Endothelial cell of umbilical vein (primary cell): ENCODE measurements at places on chromosomes 6 and 20. TPM values are rescaled to one million over a fixed set of nuclear protein-coding genes. Genes with fewer than 3 reads are reported as not detected.

DNA sequence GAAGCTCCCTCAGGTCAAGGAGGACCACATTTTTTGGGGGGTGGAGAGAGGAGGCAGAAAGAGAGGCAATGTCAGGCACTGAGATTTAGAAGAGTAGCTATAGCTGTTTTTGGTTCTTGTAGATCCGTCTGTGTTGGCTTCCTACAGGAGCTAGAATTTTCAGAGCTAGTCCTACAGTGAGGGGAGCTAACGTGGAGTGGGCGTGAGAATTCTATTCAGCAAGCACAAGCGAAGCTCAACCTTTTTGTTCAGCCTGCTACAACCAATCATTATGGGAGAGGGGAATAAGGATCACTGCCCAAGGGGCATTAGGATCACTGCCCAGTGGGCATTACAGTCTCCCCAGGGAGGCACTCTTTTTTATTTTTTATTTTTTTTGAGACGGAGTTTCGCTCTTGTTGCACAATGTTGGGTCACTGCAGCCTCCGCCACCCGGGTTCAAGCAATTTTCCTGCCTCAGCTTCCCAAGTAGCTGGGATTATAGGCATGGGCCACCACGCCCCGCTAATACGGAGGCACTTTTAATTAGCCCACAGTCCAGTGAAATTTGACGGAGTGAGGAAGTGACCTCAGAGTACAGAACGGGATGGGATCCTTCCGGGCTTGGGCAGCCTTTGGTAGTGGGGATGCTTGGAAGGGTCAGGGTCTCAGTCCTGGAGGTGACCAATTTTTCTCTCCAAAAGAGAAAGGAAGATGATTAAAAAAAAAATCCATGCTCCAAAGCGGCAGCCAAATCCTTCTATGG is 1.1 kb upstream of the PANK2 start:
- no peak for DNase-seq

DNA sequence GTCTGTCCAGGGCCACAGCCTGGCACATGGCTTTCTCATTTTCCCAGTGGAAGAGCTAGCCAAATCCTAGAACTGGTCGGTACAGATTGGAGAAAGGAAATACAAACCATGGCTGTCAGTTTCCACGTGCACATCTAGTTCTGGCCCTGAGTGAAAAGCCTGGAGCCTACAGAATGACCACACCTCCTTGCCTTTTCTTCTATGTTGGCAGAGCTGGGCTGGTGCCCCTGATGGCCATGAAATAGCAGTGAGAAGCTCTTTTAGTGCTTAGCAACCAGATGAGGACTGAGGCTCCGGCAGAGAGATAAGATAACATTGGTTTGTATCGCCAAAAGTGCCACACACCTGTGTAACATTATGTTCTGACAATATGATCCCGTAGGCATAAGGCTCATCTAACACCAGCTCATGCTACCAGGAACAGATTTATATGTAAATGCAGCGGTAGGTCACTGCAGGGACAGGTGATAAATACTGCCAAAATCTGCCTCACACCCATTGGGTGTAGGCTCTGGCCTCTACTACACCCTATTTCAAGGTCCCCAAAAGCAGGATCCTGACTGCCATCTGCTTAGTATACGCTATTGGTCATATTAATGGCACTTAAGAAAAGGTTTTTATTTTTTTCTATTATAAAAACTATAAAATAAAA is 39.9 kb upstream of the TBC1D7 start:
- no peak for DNase-seq

DNA sequence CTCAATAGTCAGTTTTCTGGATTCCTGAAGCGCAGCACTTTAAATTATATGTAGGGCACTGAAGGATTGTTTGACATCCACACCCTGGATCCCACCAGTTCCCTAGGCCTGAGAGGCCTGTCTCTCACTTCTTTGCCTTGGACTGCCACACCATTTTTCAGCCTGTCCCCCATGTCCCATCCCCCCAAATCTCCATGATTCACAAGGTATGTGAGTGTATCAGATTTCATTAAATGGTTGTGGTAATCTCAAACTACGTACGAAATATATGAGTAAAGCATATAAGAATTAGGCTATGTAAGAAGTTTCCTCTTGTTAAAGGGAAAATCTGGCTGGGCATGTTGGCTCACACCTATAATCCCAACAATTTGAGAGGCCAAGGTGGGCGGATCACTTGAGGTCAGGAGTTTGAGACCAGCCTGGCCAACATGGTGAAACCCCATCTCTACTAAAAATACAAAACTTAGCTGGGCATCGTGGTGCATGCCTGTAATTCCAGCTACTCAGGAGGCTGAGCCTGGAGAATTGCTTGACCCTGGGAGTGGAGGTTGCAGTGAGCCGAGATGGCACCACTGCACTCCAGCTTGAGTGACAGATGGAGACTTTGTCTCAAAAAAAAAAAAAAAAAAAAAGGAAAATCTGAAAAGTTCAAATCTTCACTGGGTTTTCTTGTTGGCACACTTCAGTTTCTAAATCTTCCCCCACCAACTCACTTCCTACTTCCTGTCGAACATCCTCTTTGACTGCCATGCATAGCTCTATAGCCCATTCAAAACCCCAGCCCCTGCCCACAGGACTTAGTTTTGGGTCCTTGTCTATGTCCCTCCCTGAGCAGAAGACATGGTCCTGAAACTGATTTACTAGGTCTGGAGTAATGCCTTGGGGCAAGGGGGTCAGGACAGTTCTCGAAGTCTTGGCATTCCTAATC is 97.3 kb upstream of the SHLD1 start:
- DNase-seq = no peak

GRCh38 chr6:21694168-21694567 is 100.6 kb downstream of the SOX4 start:
- no peak for DNase-seq

- no peak for DNase-seq
These were observed 904 bp downstream of the MDFI start for GRCh38 chr6:41638935-41639808.

DNA sequence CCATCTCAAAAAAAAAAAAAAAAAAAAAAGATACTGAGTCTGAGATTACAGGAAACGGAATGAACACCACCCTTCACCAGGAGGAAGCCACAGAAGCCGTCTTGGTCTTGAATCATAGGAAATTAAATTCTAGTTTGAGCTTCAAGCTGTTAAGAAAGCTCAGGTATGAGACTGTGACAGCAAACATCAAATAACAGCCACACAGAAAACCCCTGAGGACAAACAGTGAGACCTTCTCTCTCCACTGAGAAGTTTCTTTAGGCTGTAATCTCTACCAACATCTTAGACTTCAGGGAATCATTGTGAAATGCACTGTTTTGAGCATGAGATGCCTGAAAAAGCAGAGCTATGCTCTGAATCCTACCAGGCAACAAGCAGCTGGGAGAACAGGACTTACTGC is 30.8 kb downstream of the PDE10A start:
- peak; percentile 6 for DNase-seq

GRCh38 chr6:53461696-53462095 is 83.2 kb downstream of the GCLC start:
- DNase-seq = no peak

- DNase-seq = peak; percentile 37
These were observed 38.0 kb upstream of the FAM50B start for GRCh38 chr6:3811191-3811590.

GRCh38 chr20:11090751-11091150 is 417.0 kb upstream of the JAG1 start:
- no peak for DNase-seq

DNA sequence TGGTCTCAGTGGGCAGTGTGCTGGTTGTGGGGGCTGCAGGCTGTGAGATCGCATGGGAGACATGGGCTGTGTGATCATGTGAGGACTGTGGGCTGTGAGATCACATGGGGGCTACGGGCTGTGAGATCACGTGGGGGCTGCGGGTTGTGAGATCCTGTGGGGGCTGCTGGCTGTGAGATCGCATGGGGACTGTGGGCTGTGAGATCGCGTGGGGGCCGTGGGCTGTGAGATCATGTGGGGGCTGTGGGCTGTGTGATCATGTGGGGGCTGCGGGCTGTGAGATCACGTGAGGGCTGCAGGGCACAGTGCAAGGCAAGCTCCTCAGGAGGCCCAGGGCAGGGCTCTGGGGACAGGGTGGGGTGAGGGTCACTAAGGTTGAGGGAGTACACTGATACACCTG is 140.5 kb upstream of the CST7 start:
- DNase-seq = no peak

DNA sequence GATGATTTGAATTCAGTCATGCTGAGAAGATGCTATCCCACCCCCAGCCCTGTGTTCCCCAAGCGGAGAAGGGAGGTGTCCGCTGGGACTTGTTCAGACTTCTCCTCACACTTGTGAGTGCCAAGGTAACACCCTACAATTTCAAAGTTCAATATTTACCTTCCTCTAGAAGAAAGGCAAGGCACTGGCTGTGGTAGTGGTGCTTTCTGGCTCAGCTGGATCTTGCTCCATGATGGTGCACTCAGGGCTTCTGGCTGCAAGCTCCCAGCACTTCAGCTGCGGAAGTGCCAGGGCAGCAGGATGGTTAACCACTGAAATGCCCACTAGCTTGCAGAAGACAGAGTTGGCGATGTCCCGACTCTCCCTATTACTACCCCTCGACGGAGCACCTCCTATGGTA is 135.4 kb downstream of the MTFR2 start:
- DNase-seq = no peak

GRCh38 chr6:31871046-31871659 is 7.6 kb downstream of the SLC44A4 start:
- DNase-seq = no peak

DNA sequence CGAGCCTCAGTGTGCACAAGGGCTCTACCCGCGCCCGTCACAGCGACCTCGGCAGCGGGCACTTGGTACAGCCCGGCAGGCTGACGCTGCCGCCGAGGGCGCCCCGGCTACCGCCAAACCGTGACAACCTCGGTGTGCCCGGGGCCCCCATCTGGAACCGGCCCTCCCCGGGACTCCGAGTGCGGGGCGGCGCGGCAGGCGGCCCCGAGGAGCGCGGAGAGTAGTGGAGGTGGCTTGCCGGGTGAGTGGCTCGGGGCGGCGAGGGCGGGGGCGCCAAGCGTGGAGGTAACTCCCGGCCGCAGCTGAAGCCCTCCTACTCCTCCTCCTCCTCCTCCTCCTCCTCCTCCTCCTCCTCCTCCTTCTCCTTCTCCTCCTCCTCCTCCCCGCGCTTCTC is at the start of gene ISM1:
TSS of gene ISM1 (plus strand) at position 371 of the 394 bp plus-strand sequence. CDS start 503 bp downstream, outside the sequence.
- DNase-seq = no peak

DNA sequence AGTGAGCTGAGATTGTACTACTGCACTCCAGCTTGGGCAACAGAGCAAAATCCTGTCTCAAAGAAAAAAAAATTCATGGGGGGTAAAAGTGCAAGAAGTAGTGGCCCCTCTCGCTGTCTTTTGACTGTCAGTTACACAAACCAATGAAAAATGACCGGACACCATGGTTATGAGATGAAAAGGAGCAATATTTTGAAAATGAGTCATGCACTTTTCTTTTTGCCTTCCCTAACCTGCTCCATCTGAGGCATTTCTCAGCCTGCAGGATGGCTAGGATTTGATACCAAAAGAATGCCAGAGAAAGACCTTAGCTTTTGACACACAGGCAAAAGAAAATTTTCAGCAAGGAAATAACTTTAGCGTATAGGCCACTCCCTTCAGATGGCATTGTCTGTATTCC is 181.7 kb upstream of the ARID1B start:
- DNase-seq = no peak

GRCh38 chr6:123276546-123276980 is 280.5 kb downstream of the CLVS2 start:
- DNase-seq = no peak

DNA sequence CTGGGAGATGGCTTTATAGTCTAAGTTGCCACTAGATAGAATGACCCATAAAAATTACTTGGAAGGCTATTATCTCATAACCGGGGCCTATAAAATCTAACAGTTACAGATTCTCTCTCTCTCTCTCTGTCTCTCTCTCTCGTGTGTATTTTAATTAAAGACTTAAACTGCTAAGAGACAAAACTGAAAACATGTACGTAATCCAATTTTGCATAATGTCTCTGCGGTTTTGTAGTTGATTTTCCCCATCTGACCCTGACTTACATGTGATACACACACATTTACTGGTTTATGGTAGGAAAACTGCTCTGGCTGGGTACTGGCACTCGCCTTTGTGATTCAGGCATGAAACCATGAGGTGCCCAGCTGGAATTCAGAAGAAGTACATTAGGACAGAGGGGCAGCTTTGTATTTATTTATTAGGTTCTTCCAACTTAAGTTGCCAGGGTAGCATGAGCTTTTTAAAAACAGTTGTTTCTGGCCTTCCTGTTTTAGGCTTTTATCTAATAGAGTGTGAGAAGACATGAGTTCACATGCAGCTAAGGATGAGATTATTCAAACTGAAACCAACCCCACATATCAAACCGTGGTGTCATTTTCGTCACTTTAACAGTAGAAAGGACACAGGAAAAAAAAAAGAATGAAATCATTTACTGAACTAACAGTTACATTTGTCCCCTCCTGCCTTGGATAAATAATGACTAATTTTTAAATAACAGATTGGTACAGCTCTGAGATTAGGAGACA is 182.5 kb downstream of the GMPR start:
- no peak for DNase-seq

DNA sequence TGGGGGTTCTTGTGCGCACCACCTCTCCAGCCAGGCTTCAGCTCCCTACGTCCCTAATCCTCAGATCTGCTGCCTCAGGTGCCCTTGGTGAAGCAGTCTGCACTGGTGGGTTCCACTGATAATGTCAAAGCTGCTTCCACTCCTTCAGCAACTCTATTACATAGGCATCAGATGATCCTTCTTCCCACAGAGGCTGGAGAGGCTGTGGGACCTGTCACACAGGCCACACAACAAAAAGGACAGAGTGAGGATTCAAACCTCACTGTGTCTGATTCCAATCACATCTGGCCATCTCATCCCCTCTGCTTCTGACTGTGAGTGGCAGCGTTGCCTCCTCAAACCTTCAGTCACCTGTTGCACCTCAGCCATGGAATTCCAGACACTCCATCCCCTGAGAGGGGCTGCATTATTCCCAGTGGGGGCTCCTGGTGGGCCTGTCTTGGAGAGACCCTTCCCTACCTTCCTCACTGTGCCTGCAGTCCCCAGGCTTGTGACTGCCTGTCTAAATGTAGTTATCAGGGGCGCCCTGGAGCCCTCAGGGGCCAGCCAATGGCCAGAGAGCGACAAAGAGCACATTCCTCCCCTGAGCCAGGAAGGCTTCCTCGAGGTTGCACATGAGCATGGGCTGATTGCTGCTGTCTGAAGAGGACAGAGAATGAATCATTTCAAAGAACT is 211.4 kb upstream of the ECI2 start:
- DNase-seq = no peak

DNA sequence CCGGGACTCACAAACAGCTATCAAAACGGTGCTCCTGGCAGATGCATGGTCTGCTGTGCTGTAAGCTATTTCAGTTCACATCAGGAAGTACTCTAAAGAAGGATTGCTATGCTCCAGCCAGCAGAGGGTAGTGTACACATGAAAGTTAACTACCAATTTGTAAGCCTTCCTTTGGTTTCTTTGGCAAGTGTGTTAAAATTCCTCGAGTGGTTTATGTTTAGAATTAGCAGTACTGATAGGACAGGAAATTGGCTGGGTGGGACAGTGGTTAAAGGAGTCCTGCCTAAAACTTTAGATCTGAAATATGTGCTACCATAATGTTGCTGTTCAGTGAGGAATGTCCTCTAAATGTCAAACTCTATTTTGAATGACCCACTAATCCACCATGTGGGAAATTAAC is 47.4 kb downstream of the TRMT11 start:
- DNase-seq = peak; percentile 78

GRCh38 chr6:52077180-52077884 is 10.1 kb downstream of the PKHD1 start:
- no peak for DNase-seq

The FOXC1 gene
- total RNA-seq = 15.9 and 16.4 TPM in 2 replicates

The IYD gene
- not detected in 2 replicates for total RNA-seq

The COL9A3 gene
- 0.60 and 0.76 TPM in 2 replicates for total RNA-seq

The DUSP15 gene
- total RNA-seq = 0.62 TPM in 1 of 2 replicates, not detected in the other

The MYMX gene
- not detected in 2 replicates for total RNA-seq

The PROCR gene
- 228 and 251 TPM in 2 replicates for total RNA-seq

The CLPSL1 gene
- not detected in 2 replicates for total RNA-seq

The FOXA2 gene
- not detected in 2 replicates for total RNA-seq

The DYNLT1 gene
- total RNA-seq = 162 TPM in 2 replicates

The PPP1R3D gene
- 4.9 and 5.2 TPM in 2 replicates for total RNA-seq
